ENCODE measurements at places on chromosomes 1 and 21.
A peak's percentile ranks its signal among the peaks of the same experiment; 100 is the strongest.

- DNase-seq: no peak
Observed at GRCh38 chr21:21286170-21286798, 288.1 kb downstream of the NCAM2 start.

DNA sequence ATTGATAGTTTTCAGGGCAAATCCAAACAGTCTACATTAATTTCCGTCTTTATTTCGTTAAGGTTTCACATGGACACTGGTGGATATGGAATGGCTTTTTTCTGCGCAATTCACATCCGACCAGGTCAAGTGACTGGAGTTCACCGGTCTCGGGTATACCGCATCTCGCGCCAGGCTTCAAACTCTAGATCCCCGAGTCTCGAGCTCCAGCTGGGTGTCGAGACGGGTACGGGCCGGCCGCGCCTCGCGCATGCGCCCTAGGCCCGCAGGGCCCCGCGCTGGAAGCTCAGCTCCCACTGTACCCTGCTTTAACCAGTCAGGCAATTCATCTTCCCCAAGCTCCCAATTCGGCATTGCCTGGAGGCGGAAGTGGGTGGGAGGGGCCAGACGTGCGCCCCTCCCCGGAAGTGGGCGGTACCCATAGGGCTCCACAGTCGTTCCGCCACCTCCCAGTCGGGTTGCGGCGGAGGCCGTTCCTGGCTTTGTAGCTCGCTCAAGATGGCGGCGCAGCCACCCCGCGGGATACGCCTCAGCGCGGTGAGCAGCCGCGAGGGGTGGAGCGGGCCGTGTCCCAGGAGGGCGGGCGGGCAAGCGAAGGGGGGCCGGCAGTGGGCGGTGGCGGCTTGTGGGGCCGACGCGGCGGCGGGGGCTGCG is at the start of gene MORC3:
MORC3 (plus strand) TSS at position 431 of the 654 bp plus-strand sequence; CDS start at position 499, 68 bp downstream.
- DNase-seq: peak; percentile 99

DNA sequence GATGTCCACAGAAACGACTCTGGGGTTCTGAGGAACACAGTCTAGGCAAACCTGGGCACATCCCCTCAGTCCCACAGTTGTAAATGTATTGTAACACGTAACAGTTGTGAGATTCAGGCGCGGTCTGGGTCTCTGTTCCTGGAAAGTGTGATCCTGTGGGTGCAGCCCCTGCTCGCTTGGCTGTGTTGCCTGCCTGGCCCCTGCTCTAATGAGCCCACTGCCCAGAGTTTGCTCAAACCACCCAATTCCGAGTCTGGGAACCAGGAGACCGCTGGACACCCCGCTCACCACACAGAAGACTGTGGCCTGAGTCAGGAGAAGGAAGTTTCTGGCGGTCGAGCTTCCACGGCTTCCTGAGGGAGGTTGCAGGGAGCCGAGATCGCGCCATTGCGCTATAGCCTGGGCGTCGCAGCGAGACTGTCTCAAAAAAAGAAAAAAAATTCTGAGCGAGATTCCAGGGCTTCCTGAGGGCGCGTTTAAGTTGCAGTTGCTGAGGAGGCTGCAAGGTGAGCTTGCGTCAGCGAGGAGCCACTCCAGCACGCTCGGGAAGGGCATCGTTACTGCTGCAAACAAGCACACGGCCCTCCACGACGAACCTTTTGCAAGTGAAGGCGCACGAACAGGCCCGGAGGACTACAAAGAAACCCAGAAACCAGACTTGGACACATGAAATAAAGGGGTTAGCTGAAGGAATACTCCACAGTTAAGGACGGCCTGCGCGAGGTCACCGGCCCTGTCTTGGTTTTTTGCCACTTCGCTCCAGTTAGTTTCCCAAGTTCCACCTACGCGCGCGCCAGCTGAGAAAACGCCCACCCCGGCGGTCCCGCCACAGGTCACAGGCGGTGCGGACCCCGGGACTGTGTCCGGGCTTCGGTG is 1.1 kb downstream of the C21orf58 start:
- no peak for DNase-seq

DNA sequence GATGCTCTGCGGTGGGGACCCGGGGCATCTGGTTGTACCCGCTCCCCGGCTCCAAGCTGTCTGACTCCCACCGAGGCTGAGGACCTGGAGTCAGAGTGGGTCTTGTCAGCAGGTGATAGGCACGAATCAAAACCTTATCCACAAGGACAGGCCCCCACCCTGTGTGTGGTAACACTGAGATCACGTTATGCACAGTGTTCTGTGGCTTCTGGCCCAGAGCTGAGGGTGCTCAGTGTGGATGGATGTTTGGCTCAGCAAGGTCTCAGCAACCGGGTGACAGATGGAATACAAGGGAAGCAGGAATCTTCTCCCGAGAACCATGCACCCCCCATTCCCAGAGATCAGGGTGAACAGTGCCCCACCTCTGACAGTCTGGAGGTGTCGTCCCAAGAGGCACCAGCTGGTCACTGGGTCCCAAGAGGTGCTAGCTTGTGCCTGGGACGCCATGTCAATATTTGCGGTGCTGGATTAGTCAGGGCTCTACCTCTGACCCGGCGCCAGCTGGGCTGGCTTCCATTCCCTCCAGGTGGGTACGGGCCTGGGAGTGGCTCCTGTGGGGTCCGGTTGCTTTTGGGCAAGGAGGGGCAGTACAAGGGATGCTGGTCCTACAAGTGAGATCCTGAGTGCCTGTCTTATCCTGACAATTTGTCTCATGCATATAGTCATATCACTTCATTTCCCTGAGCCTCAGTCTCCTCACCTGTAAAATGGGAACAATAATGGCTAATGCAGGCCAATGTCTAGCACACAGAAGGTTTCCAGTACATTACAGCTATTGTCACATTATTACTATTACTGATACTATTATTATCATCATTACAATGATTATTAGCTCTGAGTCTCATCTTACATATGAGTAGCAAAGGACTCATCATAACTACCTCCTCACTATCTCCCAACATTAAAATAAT is 957 bp downstream of the CAPN9 start:
- no peak for DNase-seq

DNA sequence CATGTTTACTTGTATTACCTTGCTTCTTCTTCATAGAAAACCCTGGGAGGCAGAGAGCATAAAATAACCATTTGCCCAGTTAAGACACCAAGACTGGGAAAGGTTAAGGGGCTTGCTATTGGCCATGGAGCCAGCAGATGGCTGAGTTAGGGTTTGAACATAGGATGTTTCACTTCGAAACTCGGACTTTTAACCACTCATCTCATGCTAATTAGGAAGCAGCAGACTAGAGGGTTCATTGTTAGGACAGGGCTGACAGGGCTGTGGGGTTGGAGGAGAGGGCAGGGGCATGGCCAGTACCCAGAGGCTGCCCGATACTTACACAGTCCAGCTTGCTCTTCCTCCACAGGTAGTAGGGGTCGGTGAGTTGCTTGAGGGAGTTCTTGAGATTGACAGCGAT is 17.0 kb downstream of the SLC26A9 start:
- no peak for DNase-seq

DNA sequence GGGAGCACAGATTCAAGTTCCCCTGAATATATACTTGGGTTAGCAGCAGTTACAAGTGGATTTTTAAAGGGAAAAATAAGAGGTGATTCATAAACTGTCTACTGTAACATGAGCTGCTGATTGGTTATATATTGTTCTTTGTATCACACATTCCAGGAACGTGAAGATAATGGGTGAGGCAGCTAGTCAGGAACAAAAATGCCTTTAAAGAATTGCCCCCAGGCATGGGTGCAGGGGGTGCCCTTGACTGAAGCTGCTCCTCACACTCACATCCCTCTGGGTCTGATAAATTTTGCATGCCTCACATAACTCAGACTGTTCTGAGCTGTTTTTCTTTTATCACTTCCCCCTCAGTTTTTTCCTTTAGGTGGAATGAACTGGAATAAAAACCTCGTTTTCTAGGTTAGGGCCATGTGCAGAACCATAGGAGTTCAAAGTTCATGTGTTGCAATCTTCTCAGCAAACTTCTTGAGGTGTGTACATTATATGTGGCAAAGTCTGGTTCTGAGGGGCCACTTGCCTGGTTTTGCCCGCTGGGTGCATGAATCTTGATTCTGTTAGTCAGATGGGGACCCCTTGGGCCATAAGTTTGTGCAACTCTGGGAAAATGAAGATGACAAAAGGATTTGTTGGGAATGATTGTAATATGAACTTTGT is 21.1 kb downstream of the TBX19 start:
- peak; percentile 36 for DNase-seq

DNA sequence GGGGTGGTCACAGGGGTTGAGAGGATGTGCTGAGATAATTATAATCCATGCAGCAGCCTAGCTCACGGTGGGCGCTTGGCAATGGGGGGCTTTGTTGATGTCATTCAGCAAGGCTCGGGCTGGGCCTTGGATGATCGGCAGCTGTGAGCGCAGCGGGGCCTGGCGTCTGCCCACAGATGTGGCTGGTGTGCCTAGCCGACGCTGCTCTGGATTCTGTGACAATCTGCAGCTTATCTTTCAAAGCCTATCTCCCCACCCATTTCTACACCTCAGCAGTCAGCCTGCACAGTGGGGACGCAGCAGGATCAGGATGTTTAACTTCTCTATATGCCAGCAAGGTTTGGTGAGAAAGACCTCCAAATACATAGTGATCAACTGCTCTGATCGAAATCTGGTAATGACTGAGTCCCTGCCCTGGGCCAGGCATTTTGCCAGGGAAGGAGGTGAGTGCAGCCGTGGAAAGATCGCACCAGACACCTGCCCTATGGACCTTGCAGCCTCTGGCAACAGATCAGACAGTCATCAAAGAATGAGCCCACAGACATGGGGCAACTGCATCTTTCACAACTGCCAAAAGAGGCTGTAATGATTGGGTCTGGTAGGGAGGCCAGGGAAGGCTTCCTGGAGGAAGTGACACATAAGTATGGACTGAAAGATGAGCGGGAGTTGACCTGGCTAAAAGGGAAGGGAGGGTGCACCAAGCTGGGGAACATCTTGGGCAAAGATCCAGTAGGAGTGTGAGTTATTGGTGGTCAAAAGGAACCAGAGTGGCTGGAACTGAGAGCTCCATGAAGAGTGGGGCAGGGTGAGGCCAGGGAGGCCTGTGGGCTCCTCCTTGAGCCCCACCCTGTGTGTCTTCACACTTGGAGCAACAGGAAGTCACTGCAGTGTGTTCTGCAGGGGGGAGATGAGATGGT is 35.3 kb downstream of the EPHB2 start:
- DNase-seq: peak; percentile 54

- DNase-seq: no peak
Observed at GRCh38 chr1:242178924-242179708, 180.2 kb upstream of the MAP1LC3C start.

GRCh38 chr21:14741256-14741655 is 195.1 kb upstream of the SAMSN1 start:
- DNase-seq: no peak

GRCh38 chr1:155261852-155262673 is at the start of gene SCAMP3:
SCAMP3 (minus strand) TSS chr1:155262360; CDS start chr1:155262151, 209 bp downstream.
- peak; percentile 97 for DNase-seq

DNA sequence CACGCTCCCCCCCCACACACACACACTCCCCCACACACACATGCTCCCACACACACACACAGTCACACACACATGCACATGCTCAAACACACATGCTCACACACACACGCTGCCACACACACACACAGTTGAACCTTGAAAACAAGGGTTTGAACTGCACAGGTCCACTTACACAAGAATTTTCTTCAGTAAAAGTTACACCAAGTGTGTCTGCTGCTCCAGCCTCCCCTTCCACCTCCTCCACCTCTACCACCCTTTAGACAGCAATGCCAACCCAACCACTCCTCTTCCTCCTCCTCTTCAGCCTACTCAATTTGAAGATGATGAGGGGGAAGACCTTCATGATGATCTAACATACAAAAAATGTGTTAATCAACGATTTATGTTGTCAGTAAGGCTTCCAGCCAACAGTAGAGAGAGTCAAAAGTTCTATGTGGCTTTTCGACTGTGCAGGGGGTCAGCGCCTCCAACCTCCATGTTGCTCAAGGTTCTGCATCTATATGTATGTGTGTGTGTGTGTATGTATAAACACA is 26.8 kb downstream of the HSF2BP start:
- DNase-seq: no peak

GRCh38 chr1:39435597-39435996 is 55.8 kb upstream of the BMP8A start:
- DNase-seq: no peak
